Body of pancreas (tissue), 4 donors: ENCODE measurements at places on chromosomes 3 and 15. TPM values are rescaled to one million over a fixed set of nuclear protein-coding genes. Genes with fewer than 3 reads are reported as not detected.
A peak's percentile ranks its signal among the peaks of the same experiment; 100 is the strongest.

- no peak overlapping the region for H3K27ac ChIP-seq
- H3K27me3 ChIP-seq, result no peaks in the 10 kb centered on the region
- H3K4me3 ChIP-seq, result no peak overlapping the region
Measured at GRCh38 chr3:173078525-173078924, 62.5 kb downstream of the SPATA16 start.

DNA sequence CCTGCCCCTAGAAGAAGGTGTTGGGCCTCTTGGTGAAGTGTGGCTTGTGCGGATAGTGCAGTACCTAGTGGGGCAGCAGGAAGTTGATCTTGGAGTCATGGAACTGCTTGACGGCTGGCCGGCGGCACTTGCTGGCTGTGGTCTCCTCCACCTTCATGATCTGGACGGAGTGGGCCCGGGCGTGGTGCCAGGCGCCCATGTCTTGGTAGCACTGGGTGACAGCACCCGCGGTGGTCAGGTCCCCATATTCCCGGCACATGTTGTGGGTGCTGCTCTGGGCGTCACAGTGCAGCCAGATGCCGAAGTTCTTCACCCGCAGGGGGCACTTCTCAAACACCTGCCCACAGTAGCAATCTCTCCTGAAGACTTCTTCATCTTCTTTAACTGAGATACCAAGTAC, 30.7 kb downstream of the EXOG start:
- H3K4me3 ChIP-seq, result no peak overlapping the region
- H3K36me3 ChIP-seq, result no peaks in the 10 kb centered on the region
- H3K4me1 ChIP-seq, result no peaks in the 10 kb centered on the region
- H3K27ac ChIP-seq, result no peak overlapping the region
- H3K27me3 ChIP-seq, result no peaks in the 10 kb centered on the region
- no peak for DNase-seq

- DNase-seq, result no peak
- H3K4me3 ChIP-seq, result no peak overlapping the region
- no peaks in the 10 kb centered on the region for H3K27me3 ChIP-seq
- no peak overlapping the region for H3K27ac ChIP-seq
Measured at GRCh38 chr3:134132961-134133360, 103.2 kb upstream of the SLCO2A1 start.

GRCh38 chr3:158570999-158571702, at the start of gene MLF1:
TSS of gene MLF1 (plus strand) at chr3:158571194. CDS start at chr3:158571301, 107 bp downstream.
- no peaks in the 10 kb centered on the region for H3K27me3 ChIP-seq
- peaks cover 7% of the 10 kb centered on the region for H3K4me1 ChIP-seq
- peak; percentile 97 for DNase-seq
- peak within 1 kb of the TSS; percentile 16 for H3K4me3 ChIP-seq

DNA sequence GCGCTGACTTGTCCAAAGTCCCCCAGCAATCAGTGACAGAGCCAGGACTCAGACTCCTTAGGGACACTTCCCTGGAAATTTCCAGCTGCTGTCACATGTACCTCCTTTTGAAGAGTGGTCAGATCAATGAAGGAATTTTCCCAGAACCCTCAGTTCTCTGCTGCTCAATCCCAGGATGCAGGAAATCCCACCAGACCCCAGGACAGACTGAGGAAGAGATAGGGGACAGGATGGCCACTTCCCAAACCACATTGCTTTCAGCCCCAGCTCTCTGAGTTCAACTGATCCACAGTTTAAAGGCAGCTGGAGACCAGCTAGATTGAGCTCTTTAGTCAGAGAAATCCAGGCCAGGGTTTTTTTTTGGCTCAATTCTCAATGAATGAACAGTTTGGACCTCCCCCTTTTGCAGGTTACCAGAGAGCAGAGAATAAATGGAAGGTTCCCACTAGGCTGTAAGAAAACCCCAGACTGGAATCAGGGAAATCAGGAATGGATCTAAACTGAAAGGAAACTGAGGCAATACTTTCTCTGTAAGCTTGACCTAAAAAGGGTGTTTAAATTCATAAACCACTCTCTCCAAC, 1.5 kb downstream of the CYP1A1 start:
- H3K27me3 ChIP-seq, result no peaks in the 10 kb centered on the region
- H3K27ac ChIP-seq, result no peak overlapping the region
- H3K4me3 ChIP-seq, result no peak overlapping the region
- no peak for DNase-seq
- peaks cover 14% of the 10 kb centered on the region for H3K4me1 ChIP-seq

Gene FRMD5
- total RNA-seq, result not detected

- no peaks in the 10 kb centered on the region for H3K4me1 ChIP-seq
- no peaks in the 10 kb centered on the region for H3K36me3 ChIP-seq
- no peaks in the 10 kb centered on the region for H3K27me3 ChIP-seq
- no peak overlapping the region for H3K27ac ChIP-seq
- H3K4me3 ChIP-seq, result no peak overlapping the region
Measured at GRCh38 chr3:170483485-170484262, 65.0 kb downstream of the CLDN11 start.

GRCh38 chr3:148737104-148737530, 39.4 kb downstream of the AGTR1 start:
- peak; percentile 52 for DNase-seq
- peaks cover 77% of the 10 kb centered on the region for H3K4me1 ChIP-seq
- no peak overlapping the region for H3K4me3 ChIP-seq
- H3K27ac ChIP-seq, result peak overlapping the region; percentile 66
- H3K36me3 ChIP-seq, result no peaks in the 10 kb centered on the region

DNA sequence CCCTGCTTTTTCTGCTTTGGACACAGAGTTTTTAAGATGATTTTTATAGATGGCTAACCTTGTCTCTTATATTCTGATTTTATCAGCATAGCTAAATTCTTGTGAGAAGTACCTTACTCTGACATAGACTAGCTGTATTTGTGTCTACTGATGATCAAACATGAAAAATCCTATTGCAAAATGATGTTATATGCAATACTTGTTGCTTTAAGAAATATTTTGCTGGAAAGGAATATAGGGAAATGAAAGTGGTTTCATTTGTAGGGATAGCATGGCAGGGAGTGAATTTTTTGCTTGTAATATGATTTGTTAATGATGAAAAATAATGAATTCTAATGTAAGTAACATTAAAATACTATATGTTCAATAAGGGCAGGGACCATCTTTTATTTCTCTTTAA, 35.9 kb downstream of the CFAP91 start:
- H3K4me1 ChIP-seq, result no peaks in the 10 kb centered on the region
- H3K27ac ChIP-seq, result no peak overlapping the region
- H3K4me3 ChIP-seq, result no peak overlapping the region
- no peaks in the 10 kb centered on the region for H3K27me3 ChIP-seq

DNA sequence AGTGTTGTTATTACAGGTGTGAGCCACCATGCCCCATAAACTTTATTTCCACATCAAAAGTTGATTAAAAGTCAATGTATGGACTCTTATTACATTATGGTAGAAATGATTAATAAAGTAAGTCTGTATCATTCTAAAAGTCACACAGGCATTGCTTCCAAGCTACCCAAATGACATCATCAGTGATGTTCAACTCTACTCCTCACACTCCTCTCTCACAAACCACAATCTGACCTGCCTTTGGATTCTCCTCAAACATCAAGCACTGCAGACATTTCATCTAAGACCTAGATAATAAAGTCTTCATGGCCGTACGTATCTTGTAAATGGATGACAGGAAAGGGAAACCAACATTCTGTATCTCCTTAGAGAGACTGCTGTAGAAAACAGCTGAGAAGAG, 68.0 kb downstream of the SMARCC1 start:
- H3K36me3 ChIP-seq, result peaks cover 21% of the 10 kb centered on the region
- no peak overlapping the region for H3K4me3 ChIP-seq

DNA sequence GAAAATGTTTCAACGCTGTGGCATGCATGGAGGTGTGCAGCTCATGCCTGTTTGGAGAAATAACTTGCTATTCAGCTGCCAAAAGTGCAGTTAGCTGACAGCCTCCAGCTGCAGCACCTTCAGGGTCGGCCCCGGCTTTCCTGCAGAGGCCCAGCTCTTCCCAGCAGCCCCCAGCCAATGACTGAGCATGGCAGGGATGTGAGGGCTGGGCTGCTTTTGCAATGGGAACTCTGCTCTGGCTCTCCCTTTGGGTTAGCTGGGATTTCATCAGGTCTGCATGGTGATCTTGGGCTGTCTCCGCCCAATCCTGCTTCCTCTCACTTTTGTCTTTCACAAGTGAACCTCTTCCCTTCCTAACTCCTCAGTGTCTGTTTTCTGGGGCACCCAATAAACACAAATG, 396.6 kb downstream of the EPHB1 start:
- H3K4me3 ChIP-seq, result no peak overlapping the region
- no peak for DNase-seq
- no peaks in the 10 kb centered on the region for H3K27me3 ChIP-seq
- no peaks in the 10 kb centered on the region for H3K36me3 ChIP-seq
- no peak overlapping the region for H3K27ac ChIP-seq

GRCh38 chr3:186070996-186071395, 37.9 kb downstream of the ETV5 start:
- H3K4me1 ChIP-seq, result no peaks in the 10 kb centered on the region
- H3K27ac ChIP-seq, result no peak overlapping the region
- no peak for DNase-seq
- no peaks in the 10 kb centered on the region for H3K27me3 ChIP-seq
- no peaks in the 10 kb centered on the region for H3K36me3 ChIP-seq
- H3K4me3 ChIP-seq, result no peak overlapping the region

DNA sequence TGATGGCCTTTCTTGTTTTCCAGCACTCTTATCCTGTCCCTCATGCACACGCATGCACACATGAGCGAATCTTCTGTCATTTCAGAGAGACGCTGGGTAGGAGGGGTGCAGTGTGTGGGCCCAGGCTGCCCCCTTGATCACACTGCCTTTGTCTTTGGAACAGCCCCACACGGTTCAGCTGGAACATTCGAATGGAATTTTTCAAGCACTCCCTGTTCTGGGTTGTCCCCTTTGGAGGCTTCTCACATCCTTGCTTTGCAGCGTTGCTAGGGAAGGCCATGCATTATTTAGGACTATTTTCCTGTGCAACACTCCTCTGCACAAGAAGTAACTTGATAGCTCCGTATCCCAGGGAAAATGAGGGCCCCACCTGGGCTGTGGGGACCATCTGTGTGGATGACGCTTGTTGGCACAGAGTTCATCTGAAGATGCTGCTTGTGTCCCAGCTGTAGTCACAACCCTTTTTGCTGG, 78.4 kb downstream of the SPSB4 start:
- peaks cover 21% of the 10 kb centered on the region for H3K4me1 ChIP-seq
- no peak overlapping the region for H3K27ac ChIP-seq
- no peaks in the 10 kb centered on the region for H3K36me3 ChIP-seq
- no peak for DNase-seq
- H3K4me3 ChIP-seq, result no peak overlapping the region

Gene PSTPIP1
- 3.3 TPM for total RNA-seq

- H3K27me3 ChIP-seq, result no peaks in the 10 kb centered on the region
- H3K4me1 ChIP-seq, result peaks cover under 1% of the 10 kb centered on the region
- no peak overlapping the region for H3K4me3 ChIP-seq
- H3K27ac ChIP-seq, result no peak overlapping the region
Measured at GRCh38 chr15:83018436-83018835, 7.0 kb upstream of the C15orf40 start.

- DNase-seq, result peak; percentile 85
Measured at GRCh38 chr15:40506964-40507571, 36.3 kb downstream of the CHST14 start.

Gene CLDN16
- not detected for total RNA-seq

GRCh38 chr3:43288850-43289249, 2.5 kb downstream of the SNRK start:
- no peaks in the 10 kb centered on the region for H3K27me3 ChIP-seq
- no peak for DNase-seq
- H3K27ac ChIP-seq, result peak overlapping the region; percentile 92
- peaks cover 58% of the 10 kb centered on the region for H3K4me1 ChIP-seq

- no peaks in the 10 kb centered on the region for H3K27me3 ChIP-seq
- H3K4me3 ChIP-seq, result no peak overlapping the region
- no peak overlapping the region for H3K27ac ChIP-seq
- DNase-seq, result no peak
- no peaks in the 10 kb centered on the region for H3K36me3 ChIP-seq
Measured at GRCh38 chr3:36451816-36452215, 71.5 kb downstream of the STAC start.

DNA sequence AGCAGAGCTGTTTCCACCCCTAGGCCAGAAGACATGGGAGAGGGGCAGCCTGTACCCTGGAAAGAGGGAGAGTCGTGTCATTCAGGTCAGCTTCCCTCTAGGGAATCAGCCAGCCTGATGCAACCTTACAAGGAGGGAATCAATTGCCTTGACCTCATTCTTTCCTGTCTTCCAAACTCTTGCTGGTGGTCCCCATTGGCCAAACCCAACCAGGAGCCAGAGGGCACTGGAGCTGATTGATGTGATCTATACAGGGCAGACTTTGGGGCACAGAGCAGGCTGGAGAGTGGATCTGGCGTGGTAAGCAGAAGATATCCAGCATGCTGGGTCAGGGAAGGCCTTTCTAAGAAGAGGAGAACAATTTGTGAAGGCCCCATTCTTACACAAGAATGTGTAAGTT, 19.1 kb upstream of the MAGEF1 start:
- no peaks in the 10 kb centered on the region for H3K36me3 ChIP-seq
- no peak overlapping the region for H3K27ac ChIP-seq
- H3K4me1 ChIP-seq, result peaks cover 5% of the 10 kb centered on the region
- no peak for DNase-seq
- no peaks in the 10 kb centered on the region for H3K27me3 ChIP-seq
- no peak overlapping the region for H3K4me3 ChIP-seq

DNA sequence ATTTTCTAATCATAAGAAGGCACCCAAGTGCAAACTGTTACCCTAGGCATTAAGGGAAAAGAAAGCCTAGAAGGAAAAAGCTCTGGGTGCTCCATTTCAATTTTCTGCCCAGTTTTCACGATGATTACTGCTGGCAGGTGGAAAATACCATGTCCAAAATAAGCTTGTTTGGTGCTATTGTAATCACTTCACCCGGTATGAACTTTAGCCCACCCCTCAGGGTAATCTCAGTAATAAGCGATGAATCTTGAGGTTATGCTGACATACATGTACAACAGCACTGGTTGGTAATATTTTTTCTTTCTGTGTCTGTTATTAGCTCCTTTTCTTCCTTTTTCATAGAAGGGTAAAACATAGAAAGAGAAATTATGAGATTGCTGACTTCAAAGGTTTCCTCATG, 88.6 kb upstream of the MEX3B start:
- no peaks in the 10 kb centered on the region for H3K27me3 ChIP-seq
- H3K27ac ChIP-seq, result no peak overlapping the region
- DNase-seq, result no peak
- H3K36me3 ChIP-seq, result no peaks in the 10 kb centered on the region
- H3K4me3 ChIP-seq, result no peak overlapping the region
- no peaks in the 10 kb centered on the region for H3K4me1 ChIP-seq

- H3K27me3 ChIP-seq, result no peaks in the 10 kb centered on the region
- no peak overlapping the region for H3K4me3 ChIP-seq
- no peak for DNase-seq
- H3K36me3 ChIP-seq, result no peaks in the 10 kb centered on the region
Measured at GRCh38 chr3:109057056-109057455, 60.9 kb downstream of the MORC1 start.

Gene KCNMB2
- not detected for total RNA-seq

GRCh38 chr3:173584093-173584837, 186.7 kb downstream of the NLGN1 start:
- H3K27me3 ChIP-seq, result peaks cover 5% of the 10 kb centered on the region
- H3K4me3 ChIP-seq, result no peak overlapping the region
- peak; percentile 28 for DNase-seq
- H3K36me3 ChIP-seq, result no peaks in the 10 kb centered on the region

- no peaks in the 10 kb centered on the region for H3K27me3 ChIP-seq
- DNase-seq, result no peak
- no peak overlapping the region for H3K27ac ChIP-seq
- peaks cover 14% of the 10 kb centered on the region for H3K4me1 ChIP-seq
- H3K36me3 ChIP-seq, result no peaks in the 10 kb centered on the region
Measured at GRCh38 chr3:20773320-20773984, 587.4 kb upstream of the SGO1 start.
